Tibial artery (tissue), 4 donors: ENCODE measurements at places on chromosomes 3 and 15.

- H3K27ac ChIP-seq: no peak overlapping the region
- no peaks in the 10 kb centered on the region for H3K4me1 ChIP-seq
- no peak overlapping the region for H3K4me3 ChIP-seq
- H3K36me3 ChIP-seq: no peaks in the 10 kb centered on the region
- H3K27me3 ChIP-seq: no peaks in the 10 kb centered on the region
Observed at GRCh38 chr3:12986986-12987385, 86.2 kb downstream of the IQSEC1 start.

DNA sequence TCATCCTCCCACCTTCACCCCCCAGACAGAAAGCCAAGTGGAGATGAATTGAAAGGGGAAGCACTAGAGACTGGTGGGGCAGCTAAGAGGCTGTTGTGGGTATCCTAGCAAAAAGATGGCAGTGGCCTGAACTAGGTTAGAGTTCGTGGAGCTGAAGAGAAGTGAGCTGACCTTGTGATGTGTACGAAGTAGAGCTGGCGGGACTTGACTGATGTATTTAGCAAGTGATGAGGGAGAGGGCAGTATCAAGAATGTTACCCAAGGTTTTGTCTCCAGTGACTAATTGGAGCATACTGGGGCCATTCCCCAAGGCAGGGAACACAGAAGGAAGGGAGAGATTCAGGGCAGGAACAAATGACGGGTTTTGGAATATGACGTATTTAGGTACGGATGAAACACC, 50.0 kb upstream of the CP start:
- peak overlapping the region; percentile 25 for H3K27ac ChIP-seq
- no peak overlapping the region for H3K4me3 ChIP-seq
- no peaks in the 10 kb centered on the region for H3K36me3 ChIP-seq
- H3K4me1 ChIP-seq: no peaks in the 10 kb centered on the region
- H3K27me3 ChIP-seq: no peaks in the 10 kb centered on the region
- no peak for DNase-seq

- no peaks in the 10 kb centered on the region for H3K27me3 ChIP-seq
- H3K4me3 ChIP-seq: no peak overlapping the region
- no peak for DNase-seq
- H3K27ac ChIP-seq: no peak overlapping the region
Observed at GRCh38 chr3:8097690-8098089, 403.9 kb upstream of the LMCD1 start.

DNA sequence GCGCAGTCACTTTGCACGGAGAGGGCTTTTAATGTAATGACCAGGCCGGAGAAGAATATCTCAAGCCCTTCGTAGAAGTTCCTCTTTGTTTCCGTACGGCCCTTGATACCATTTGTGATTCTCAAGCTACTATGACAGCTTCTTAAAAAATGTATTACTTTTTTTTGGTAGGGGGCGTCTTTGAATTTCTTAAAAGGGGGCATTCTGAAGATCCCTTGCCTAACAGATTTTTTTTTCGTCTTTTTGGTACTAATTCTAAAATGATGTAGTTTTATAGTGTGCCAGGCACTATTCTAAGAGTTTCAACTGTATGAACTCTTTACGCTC, 614.0 kb downstream of the MCTP2 start:
- H3K4me3 ChIP-seq: peak overlapping the region; percentile 55
- H3K27me3 ChIP-seq: no peaks in the 10 kb centered on the region
- DNase-seq: no peak
- no peaks in the 10 kb centered on the region for H3K36me3 ChIP-seq

DNA sequence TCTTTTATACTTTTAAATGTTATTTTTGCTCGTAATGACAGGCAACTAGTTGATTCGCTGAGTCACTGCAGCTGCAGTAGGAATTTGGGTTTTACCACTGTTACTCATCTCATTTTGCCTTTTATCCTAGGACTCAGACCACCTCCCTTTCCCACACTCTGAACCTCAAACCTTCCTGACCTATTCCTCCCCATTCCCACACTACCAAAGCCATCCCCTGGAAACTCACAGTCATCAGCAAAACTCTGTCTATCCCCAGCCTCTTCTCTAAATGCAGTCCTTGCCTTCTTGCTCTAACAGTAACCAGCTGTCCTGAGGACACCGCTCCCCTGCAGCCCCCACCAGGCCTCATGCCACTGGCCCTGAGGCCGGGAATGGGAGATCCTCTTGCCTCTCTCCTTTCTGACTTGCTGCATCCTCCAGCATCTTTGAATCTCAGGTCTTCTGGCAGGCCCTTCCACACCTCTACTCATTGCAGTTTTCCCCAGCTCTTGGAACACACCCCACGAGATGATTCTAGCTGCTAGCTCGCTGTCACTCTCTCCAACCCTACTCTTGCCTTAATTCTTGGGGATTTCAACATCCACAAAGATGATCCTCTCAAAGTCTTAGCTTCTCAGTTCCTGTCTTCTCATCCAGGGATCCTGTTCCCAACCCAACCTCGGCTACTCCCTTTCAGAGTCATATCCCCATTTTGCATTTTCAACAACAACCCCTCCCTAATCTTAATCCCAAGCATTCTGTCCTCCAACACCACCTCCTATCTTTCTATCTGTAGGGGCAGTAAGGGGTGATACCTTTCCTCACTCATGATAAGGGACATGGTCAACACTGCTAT, 55.9 kb upstream of the C3orf80 start:
- H3K4me3 ChIP-seq: no peak overlapping the region
- no peaks in the 10 kb centered on the region for H3K36me3 ChIP-seq
- H3K27me3 ChIP-seq: no peaks in the 10 kb centered on the region
- H3K27ac ChIP-seq: no peak overlapping the region
- no peak for DNase-seq

DNA sequence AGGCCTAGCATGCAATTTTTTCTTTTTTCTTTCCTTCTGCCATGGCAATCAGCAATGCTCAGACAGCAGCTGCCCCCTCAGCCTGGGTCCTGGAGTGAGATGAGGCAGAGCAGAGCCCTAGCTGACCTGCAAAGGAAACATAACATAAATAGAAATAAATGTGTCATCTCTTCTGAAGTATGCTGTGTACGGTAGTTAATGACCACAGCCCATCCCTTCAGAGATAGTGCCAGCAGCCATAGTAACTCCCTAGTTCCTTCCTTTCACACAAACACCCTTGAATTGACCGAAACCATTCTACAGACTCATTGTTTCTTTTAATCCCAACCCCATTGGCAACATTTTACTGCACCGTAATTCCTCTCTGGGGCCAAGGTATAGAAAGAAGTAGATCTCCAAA, 8.4 kb upstream of the CD47 start:
- no peaks in the 10 kb centered on the region for H3K27me3 ChIP-seq
- no peak overlapping the region for H3K27ac ChIP-seq
- no peaks in the 10 kb centered on the region for H3K36me3 ChIP-seq
- no peaks in the 10 kb centered on the region for H3K4me1 ChIP-seq
- H3K4me3 ChIP-seq: no peak overlapping the region
- no peak for DNase-seq

- no peaks in the 10 kb centered on the region for H3K36me3 ChIP-seq
- no peaks in the 10 kb centered on the region for H3K4me1 ChIP-seq
- no peak for DNase-seq
- no peak overlapping the region for H3K4me3 ChIP-seq
- H3K27me3 ChIP-seq: no peaks in the 10 kb centered on the region
Observed at GRCh38 chr3:139848660-139849059, 86.3 kb upstream of the CLSTN2 start.

GRCh38 chr3:50620420-50620819, 3.5 kb downstream of the MAPKAPK3 start:
- H3K4me3 ChIP-seq: no peak overlapping the region
- H3K4me1 ChIP-seq: no peaks in the 10 kb centered on the region
- H3K27ac ChIP-seq: no peak overlapping the region
- H3K36me3 ChIP-seq: peaks cover 7% of the 10 kb centered on the region

- no peak overlapping the region for H3K27ac ChIP-seq
- no peak for DNase-seq
- H3K27me3 ChIP-seq: no peaks in the 10 kb centered on the region
- H3K36me3 ChIP-seq: peaks cover 27% of the 10 kb centered on the region
Observed at GRCh38 chr15:41901431-41901830, 7.6 kb upstream of the SPTBN5 start.

DNA sequence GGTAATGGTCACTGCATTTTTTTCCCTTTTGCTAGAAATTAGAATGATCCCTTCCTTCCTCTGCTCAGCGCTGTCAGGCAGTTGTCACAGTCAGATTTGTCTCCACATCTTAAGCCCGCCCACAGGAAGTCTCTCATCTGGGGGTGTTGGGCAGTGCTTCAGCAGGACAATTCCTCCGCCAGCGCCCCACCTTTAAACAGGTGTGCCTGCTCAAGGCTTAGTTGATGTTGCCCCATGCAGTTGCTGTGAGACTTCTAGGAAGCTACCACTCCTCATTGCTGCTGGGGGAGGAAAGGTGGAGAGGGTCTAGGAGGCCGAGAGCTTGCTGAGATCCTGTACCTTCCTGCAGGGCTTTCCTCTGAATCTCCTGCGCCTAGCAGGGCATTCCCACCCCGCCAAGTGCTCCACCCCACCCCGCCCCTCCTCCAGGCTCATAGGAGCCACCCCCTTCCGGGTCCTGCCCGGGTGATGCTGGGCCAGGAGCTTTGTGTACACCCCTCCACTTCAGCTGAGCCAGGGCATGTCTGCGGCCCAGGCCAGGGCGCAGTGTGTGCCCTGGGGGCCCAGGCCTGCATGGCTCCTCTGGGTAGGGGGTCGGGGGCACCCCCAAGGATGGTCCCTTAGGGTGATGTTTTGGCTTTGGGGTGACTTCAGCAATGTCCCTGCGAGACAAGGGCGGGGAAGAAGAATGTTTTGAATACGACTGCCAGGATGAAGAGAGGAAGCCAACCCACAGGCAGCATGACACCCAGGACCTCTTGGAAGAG, 68.7 kb downstream of the TRAK1 start:
- no peaks in the 10 kb centered on the region for H3K36me3 ChIP-seq
- H3K27me3 ChIP-seq: no peaks in the 10 kb centered on the region
- peak; percentile 42 for DNase-seq

DNA sequence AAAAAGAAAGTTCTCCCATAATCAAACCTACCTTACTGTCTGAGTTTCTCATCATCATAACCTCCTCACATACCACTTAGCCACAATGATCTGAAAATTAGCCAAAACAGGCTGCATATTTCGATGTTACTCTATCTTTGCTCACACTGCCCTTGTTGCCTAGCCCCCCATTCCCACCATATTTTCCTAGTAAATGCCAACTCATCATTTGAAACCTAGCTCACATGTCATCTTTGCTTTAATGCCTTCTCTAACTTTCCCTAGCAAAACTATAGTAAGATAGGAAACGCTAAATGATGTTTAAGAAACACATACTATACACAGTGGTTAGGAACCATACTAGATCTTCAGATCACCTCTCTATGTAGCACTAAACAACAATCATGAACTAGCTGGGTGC, 64.9 kb downstream of the INO80 start:
- peaks cover 65% of the 10 kb centered on the region for H3K36me3 ChIP-seq
- no peak overlapping the region for H3K27ac ChIP-seq
- DNase-seq: no peak
- H3K4me3 ChIP-seq: no peak overlapping the region

- H3K4me3 ChIP-seq: no peak overlapping the region
- DNase-seq: no peak
- H3K27me3 ChIP-seq: no peaks in the 10 kb centered on the region
- peaks cover 83% of the 10 kb centered on the region for H3K4me1 ChIP-seq
- H3K27ac ChIP-seq: peak overlapping the region; percentile 94
- no peaks in the 10 kb centered on the region for H3K36me3 ChIP-seq
Observed at GRCh38 chr15:68343579-68344225, 66.2 kb downstream of the FEM1B start.

DNA sequence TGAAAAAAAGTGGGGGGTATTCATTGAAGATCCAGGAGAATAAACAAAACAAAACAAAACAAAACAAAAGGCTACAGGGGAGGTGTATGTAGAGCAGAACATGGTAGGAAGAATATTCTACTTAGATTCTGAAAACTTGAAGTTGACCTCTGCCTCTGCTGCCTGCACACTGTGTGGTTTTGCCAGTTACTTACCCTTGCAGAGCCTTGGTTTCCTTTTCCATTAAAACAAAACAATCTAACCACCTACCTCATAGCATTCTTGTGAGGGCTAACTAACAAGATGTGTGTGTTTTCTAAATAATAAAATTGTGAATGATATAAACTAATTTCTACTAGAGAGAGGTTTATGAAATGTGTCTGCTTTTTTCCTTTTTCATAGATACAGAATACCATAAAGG, 423.1 kb downstream of the TIGIT start:
- H3K36me3 ChIP-seq: no peaks in the 10 kb centered on the region
- no peaks in the 10 kb centered on the region for H3K27me3 ChIP-seq
- H3K4me3 ChIP-seq: no peak overlapping the region
- no peak for DNase-seq
- H3K27ac ChIP-seq: no peak overlapping the region

GRCh38 chr3:152382312-152383135, 113.8 kb downstream of the MBNL1 start:
- no peaks in the 10 kb centered on the region for H3K27me3 ChIP-seq
- H3K4me3 ChIP-seq: peak overlapping the region; percentile 30
- no peaks in the 10 kb centered on the region for H3K36me3 ChIP-seq
- H3K4me1 ChIP-seq: peaks cover 47% of the 10 kb centered on the region

- no peak overlapping the region for H3K4me3 ChIP-seq
- peaks cover 63% of the 10 kb centered on the region for H3K27me3 ChIP-seq
- no peak overlapping the region for H3K27ac ChIP-seq
- H3K36me3 ChIP-seq: no peaks in the 10 kb centered on the region
- H3K4me1 ChIP-seq: peaks cover 17% of the 10 kb centered on the region
Observed at GRCh38 chr3:195758721-195759353, 38.1 kb downstream of the MUC20 start.

- H3K4me3 ChIP-seq: no peak overlapping the region
- no peaks in the 10 kb centered on the region for H3K4me1 ChIP-seq
- H3K27me3 ChIP-seq: no peaks in the 10 kb centered on the region
- H3K36me3 ChIP-seq: peaks cover 98% of the 10 kb centered on the region
Observed at GRCh38 chr15:42724276-42724675, 12.7 kb downstream of the CDAN1 start.

DNA sequence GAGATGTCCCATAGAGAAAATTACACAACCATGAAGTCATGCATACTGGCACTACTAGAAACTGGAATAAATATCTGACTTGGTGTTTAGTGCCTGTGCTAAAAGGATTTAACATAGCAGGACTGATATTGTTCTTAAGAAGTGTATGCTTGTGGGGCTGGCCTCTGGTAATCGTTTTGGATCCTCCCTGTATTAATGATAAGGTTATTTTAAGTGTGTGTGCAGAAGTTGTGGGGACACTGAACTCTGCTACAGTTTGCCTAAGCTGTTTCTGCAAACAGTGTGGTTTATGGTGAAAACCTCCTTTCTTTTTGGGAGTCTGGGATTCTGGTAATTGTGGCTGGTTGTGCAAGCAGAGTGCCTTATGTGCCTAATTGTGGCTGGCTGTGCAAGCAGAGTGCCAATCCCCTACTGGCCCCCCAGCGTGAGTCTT, 120.8 kb downstream of the CLASP2 start:
- H3K27ac ChIP-seq: no peak overlapping the region
- no peak overlapping the region for H3K4me3 ChIP-seq
- H3K4me1 ChIP-seq: no peaks in the 10 kb centered on the region
- H3K27me3 ChIP-seq: no peaks in the 10 kb centered on the region
- H3K36me3 ChIP-seq: peaks cover 19% of the 10 kb centered on the region

- peak overlapping the region; percentile 44 for H3K27ac ChIP-seq
- H3K36me3 ChIP-seq: no peaks in the 10 kb centered on the region
- DNase-seq: no peak
- peak overlapping the region; percentile 47 for H3K4me3 ChIP-seq
Observed at GRCh38 chr3:72100080-72100511, 315.1 kb upstream of the PROK2 start.
